Endothelial cell of umbilical vein (primary cell): ENCODE measurements at places on chromosomes 7 and 10. TPM values are rescaled to one million over a fixed set of nuclear protein-coding genes. Genes with fewer than 3 reads are reported as not detected.

- DNase-seq = no peak
Measured at GRCh38 chr7:22302193-22302592, 54.8 kb downstream of the RAPGEF5 start.

- no peak for DNase-seq
Measured at GRCh38 chr10:61183967-61184366, 240.0 kb upstream of the RHOBTB1 start.

- DNase-seq = no peak
Measured at GRCh38 chr10:99345350-99345749, 16.2 kb downstream of the CNNM1 start.

DNA sequence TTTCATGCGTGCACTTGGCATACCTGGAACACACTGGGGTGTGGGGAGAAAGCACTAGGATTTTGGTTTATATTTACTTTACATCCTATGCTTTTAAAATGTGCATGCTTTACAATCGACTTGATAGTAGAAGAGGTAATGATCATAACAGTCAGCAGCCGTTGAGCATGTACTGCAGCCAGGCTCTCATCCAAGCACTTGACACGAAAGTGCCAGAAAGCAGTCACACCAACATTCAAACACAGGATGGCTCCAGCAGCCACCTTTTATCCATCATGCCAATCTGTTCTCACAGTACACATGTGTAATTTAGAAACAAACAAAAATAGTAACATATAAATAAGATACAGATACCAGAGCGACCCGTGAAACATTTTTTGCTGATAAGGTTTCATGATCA, 1.2 kb upstream of the FAM241B start:
- DNase-seq = no peak

DNA sequence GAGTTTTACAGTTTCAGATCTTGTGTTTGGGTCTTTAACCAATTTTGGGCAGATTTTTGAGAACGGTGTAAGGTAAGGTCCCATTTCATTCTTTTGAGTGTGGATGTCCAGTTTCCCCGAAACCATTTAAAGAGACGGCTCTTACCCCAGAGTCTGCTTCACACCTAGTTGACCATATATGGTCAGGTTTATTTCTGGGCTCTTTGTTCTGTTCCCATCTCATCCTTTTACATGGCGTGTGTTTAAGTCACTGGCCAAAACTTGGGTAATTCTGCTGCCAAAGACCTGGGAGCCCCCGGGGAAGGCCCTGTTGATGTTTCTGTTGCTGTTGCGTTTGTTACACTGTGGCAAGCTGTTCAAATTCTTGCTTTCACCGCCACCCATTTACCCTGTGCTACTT, 120.1 kb downstream of the PTPRN2 start:
- no peak for DNase-seq

GRCh38 chr10:33101392-33101787, 143.4 kb upstream of the ITGB1 start:
- DNase-seq = no peak

DNA sequence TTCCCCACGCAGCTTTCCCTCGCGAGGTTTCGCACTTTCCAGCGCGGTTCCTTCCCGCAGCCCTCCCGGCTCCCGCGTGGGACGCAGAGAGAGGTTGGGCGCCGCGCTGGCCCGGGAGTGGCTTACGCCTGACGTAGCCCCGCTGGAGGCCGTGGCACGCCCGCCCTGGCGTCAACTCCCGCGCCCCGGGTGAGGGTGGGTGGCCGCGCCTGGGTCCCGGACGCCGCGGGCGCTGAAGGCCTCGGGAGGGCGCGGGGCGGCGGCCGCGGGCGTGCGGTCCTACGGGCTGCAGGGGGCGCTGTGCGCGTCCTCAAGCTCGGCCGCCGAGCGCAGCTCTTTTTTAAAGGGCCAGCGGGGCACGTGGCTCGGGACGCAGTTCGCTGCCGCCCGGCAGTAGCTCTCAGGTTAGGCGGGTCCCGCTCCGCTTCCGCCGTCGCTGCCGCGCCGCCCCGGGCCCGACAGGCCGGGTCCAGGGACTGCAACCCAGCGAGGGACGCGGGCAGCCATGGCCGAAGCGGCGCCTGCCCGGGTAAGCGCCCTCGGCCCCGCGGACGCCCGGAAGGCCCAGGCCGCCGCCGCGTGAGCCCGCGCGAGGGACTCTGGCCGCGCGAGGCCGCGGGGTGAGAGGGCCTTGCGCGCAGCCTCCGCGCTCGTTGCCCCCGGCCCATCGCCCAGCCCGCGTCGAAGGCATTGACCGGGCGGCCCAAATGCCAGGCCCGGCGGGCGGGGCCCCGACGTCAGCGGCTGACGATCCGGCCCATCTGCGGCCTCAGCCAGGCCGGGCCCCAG, at the start of gene ZNF783:
Gene ZNF783, plus strand, starts transcription at position 368 of the 789 bp plus-strand sequence. Its CDS starts 138 bp downstream, at position 506.
- DNase-seq = peak; percentile 85

DNA sequence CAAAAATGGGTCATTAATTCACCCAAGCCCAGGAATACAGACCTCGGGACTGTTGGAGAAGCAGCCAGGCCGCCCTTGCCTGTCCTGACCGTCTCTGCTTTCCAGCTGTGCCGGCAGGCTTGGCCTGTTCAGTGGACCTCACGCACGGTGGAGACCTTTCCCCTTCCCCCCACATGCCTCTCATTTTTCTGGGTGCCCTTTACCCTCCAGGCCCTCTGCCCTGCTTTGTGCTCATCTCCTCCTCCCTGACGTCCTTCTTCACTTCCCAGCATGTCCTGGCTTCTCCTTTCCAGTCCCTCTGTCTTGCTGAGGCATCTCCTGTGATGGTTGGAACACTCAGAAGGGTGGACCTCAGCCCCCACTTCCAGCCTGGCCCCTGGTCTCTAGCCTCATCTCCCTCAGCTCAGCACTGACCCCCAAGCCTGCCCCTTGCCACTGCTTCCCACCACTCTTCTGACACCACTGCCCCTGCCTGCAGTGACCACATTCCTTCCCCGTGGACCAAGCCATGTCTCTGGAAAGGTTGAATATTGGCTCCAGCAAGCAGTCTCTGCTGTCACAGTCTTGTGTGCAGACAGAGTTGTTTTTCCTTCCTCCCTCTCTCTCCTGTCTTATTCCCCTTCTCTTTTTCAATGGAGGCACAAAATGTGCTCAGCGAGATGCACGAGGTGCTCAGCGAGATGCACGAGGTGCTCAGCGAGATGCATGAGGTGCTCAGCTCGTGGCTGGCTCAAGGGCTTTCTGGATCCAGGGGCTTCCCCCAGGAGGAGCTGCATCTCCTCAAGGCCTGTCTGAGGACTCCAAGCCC, 14.9 kb downstream of the BAG3 start:
- DNase-seq = no peak

DNA sequence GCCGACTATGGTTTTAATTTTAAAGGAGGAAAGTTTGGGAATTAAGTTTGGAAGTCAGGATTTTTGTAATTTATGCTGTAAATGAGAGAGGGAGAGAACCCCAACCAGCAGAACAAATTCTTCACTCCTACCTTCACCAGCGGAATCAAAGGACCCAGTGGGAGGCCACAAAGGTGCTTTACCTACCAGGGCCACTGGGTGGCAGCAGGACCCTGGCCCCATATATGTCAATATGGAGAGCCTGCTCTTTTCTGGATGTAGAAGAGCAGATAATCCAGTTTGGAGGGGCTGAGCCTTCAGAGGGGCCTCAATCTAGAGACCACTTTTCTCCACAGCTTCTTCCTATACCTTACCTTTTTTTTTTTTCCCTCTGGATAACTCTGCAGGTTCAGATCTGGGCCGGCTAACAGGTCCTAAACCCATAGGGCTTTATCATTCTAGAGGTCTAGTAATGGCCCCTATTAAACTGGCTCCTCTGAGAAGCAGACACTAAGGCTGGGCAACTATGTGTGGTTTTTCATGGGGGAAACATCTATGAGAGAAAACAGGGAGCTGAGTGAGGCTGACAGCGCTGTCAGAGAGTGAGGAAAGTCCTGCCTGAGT, 8.5 kb upstream of the SCD start:
- DNase-seq = peak; percentile 63

GRCh38 chr10:16717622-16718395, 99.4 kb downstream of the RSU1 start:
- DNase-seq = no peak

DNA sequence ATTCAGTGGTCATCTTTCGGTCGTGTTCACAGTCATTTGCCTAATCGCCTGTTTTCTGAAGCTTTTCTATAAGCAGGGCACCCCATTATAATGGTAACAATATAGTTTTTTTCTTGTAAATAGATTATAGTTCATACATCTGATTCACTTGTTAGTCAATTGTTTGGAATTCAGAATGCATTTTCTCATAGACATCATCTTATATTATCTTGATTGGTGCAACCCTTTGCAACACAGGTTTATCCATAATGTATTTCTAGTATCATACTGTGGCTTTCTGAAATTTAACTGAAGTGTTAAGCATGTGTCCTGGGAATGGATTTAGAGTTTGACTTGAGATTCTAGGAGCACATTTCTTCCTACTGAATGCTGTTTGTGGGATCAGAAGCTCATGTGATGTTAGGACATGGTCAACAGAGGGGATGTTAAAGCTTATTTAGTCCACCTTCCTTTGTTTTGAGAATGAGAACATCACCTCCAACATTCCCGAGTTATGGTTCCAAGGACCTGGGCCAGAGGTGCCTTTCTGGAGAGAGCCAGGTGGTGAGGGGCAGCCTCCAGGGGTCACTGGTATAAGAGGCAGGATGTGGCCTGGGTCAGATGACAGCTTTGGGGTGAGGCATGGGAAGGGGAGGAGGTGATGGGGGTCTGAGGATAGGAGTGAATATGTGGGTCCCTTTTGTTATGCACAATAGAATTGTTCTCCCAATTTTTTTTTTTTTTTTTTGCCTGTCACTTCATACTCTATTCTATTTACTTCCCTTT, 415.6 kb downstream of the EXOC4 start:
- DNase-seq = no peak

DNA sequence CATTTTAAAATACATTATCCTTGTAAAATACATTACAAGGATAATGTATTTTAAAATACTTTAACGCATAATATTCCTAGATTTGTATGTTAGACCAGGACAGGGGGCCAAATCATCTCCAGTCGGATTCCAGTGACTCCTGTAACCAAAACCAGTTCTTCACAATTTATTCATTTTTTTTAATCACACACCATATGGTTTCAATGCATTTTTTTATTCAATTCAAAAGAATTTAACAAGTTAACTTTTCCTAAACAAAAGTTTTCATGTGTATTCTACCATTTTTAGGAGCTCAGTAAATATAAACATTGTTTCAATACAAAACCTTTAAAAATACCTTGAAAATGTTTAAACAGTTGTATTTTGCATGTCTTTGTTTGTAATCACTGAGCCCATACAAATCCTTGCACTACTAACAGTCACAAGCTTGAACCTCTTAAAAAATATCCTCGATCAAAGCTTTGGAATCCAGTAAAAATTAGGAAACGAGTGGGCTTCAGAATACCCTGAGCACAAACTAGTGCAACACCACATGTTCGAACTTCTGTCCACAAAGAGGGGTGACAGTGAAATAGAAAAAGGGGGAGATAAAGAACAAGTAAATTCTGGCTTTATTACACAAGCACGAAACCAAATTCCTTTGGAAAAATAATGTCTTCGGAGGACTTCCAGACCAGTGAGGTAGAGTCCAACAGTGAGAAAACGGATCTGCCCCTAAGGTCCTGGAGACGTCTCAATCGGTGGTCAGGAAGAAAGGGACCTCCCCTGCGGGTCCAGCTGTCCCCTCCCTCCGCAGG, 1.6 kb downstream of the CCDC71L start:
- no peak for DNase-seq

GRCh38 chr7:140810830-140811556, 113.7 kb downstream of the BRAF start:
- DNase-seq = peak; percentile 77

DNA sequence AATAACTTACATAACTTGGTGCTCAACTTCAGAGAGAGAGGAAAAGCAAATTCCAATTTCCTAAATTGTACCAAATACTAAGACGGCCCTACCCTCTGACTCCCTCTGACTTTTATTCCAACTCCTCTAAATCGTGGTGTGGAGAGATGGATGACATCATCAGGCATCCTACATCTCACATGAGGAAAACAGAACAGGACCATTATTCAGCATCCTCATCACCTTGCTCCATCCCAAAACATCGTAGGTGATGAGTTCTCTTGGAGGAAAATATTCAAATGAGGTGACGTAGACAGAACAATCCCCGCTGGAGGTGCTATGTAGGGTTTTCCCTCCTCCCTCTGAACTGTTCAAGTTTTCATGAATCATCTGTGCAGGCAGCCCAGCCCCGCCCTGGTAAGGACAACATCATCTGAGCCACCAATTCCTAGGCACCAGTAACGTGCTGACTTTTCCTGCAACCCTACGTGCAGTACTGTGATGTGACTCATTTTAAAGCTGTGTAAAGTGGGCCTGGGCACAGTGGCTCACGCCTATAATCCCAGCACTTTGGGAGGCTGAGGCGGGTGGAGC, 167.2 kb downstream of the CALN1 start:
- DNase-seq = no peak

- no peak for DNase-seq
Measured at GRCh38 chr10:33126742-33127141, 168.7 kb upstream of the ITGB1 start.

DNA sequence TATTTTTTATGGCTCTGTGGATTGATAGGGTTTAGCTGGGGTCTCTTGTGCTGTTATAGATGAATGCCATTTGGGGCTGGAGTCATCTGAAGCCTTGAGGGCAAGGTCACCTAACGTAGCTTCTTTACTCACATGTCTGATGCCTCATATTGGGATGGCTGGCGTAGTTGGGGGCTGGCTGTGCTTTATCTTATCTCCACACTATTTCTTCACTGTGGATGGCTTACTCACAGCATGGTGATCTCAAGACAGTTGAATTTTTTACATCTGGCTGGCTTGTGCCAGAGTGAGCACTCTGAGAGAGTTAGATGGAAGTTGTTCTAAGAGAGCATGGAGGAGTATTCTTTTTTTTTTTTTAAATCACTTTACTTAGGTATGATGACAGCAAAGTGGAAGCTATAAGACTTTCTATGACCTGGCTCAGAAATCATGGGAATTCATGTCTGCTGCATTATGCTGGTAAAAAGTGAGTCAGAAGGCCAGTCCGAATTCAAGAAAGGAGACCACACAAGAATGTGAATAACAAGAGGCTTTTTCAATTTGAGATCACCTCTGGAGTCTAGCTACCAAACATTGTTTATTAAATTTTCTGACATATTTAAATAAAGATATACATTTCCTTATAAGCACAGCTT, 252.4 kb upstream of the TPK1 start:
- DNase-seq = no peak

GRCh38 chr7:157010588-157011332, at the start of gene MNX1:
TSS of gene MNX1 (minus strand) at chr7:157010663. CDS start at chr7:157010350, 313 bp downstream.
- no peak for DNase-seq

DNA sequence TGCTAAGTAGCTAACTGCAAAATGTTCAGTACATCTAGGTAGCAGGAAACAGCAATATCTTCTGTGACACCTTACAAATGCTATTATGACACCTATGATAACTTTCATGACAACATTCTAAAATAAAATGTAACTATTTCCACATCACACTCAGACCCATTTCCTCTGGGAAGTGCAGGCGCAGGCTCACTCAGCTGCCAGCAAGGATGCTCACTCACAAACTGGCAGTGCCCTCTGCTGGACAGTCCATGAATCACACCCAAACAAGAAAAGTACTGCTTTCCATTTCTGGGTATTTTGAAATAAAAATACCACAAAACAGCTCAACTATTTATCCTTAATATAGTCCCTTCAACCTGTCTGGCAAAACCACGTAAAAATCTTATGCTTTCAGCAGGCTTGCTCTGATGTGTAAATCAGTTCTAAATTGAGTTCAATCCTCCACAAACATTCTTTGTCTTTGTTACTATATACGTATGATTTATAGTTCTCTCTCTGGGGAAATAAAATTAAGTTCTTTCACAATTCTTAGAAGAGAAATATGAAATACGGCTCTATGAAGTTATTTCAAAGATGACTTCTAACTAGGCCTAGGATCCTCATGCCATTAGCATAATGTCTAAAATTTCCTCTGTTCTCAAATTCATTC, 176.6 kb downstream of the PARD3 start:
- peak; percentile 88 for DNase-seq

Gene HERC4
- 68.7 and 73.7 TPM in 2 replicates for total RNA-seq

Gene HOXA2
- 2.2 and 2.3 TPM in 2 replicates for total RNA-seq
